Activated T-helper 1 cell treated with anti-CD3 and anti-CD28 coated beads, Interleukin-12 subunit alpha, Interleukin-12 subunit beta, Interleukin-2, Interleukin-4 antibody, amounts not matched to agents 30 ng/mL and 10 ng/mL and 1 ng/mL, durations not matched to agents 14 hours and 24 hours and 36 hours (primary cell): ENCODE measurements at places on chromosomes 4 and X.

GRCh38 chr4:155789391-155789790 is 30.6 kb downstream of the GUCY1B1 start:
- DNase-seq, result no peak

DNA sequence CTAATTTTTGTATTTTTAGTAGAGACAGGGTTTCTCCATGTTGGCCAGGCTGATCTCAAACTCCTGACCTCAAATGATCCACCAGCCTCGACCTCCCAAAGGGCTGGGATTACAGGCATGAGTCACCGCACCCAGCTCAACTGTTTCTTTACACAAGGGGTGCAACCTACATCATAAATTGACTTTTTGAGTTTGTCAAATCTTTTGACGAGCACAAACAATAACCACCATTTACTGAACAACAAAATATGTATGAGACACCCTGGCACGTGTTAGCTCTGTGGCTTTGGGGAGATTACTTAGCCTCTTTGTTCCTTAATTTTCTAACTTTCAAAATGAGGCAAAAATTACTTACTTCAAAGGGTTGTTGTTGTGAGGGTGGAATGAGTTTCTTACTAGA is 23.5 kb upstream of the SLC34A2 start:
- DNase-seq, result no peak

DNA sequence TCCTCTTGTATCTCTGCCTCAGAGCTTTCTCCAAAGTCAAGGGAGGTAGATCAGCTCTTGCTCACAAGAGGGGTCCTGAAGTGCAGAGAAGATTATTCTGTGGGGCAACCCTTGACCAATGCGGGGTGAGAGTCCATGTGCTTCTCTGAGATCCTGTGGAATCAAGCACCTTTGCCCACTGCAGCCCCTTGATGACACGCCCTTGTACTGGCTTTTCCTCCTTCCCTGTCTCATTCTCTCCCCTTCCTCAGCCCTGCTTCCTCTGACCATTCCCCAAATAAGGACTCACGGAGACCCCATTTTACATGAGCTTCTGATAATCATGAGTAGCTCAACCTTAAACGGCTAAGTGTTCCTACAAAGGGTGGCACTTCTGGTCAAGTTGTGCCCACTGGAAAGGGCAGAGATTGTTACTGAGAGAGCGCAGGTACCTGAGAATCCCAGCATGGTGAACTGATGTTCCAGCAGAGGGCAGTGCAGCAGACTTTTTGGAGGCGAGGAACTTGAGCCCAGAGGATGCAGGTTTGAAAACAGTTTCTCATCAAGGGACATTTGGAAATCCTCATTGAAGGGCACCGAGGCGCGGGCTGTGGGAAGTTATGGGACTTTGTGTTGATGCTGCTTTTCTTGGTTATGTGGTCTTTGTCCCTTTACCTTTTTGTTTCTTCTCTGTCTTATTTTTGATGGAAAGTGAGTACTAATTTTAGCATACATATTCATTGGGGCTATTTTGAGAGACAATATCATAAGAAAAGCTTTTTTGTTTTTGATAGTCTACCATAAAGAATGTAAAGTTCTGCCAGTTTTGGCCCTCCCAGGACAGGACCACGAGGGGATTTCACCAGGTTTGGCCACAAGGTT is 201.3 kb downstream of the RBM46 start:
- peak; percentile 2 for DNase-seq

- DNase-seq, result no peak
Observed at GRCh38 chr4:173146456-173146855, 22.2 kb upstream of the GALNT7 start.

GRCh38 chrX:71928856-71929255 is 18.2 kb downstream of the NHSL2 start:
- DNase-seq, result no peak
